Naive B cell (primary cell): ENCODE measurements at places on chromosomes 2 and 18. TPM values are rescaled to one million over a fixed set of nuclear protein-coding genes. Genes with fewer than 3 reads are reported as not detected.

GRCh38 chr18:7452331-7452730 is 114.8 kb upstream of the PTPRM start:
- DNase-seq = no peak
- H3K27me3 ChIP-seq = no peaks in the 10 kb centered on the region
- H3K36me3 ChIP-seq = no peaks in the 10 kb centered on the region
- no peak overlapping the region for H3K4me3 ChIP-seq
- no peaks in the 10 kb centered on the region for H3K4me1 ChIP-seq
- H3K27ac ChIP-seq = no peak overlapping the region

DNA sequence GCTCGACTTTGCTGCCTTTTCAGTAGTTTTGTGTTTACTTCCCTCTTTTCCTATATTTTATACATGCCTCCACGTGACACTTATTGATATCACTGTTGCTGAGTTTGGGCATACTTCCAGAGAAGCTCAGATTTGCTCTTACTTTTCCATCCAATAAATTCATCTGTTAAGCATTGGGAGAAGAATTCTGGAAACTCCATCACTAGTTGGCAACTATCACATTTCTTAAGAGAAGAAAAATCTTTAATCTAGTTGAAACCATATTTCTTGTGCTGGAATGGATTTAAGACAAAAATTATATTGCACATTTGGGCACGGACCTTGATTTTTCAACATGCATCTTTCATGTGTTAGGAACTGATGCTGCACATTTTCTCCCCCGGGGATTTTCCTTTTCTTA is 52.6 kb upstream of the CPO start:
- H3K4me3 ChIP-seq = no peak overlapping the region
- no peaks in the 10 kb centered on the region for H3K4me1 ChIP-seq
- no peaks in the 10 kb centered on the region for H3K36me3 ChIP-seq
- no peak for DNase-seq
- no peaks in the 10 kb centered on the region for H3K27me3 ChIP-seq

GRCh38 chr2:80591233-80591632 is 286.7 kb upstream of the LRRTM1 start:
- H3K27ac ChIP-seq = no peak overlapping the region
- H3K4me3 ChIP-seq = no peak overlapping the region
- DNase-seq = no peak
- H3K27me3 ChIP-seq = no peaks in the 10 kb centered on the region
- no peaks in the 10 kb centered on the region for H3K36me3 ChIP-seq

- peaks cover 6% of the 10 kb centered on the region for H3K4me1 ChIP-seq
- no peak overlapping the region for H3K27ac ChIP-seq
- H3K27me3 ChIP-seq = no peaks in the 10 kb centered on the region
- H3K36me3 ChIP-seq = peaks cover 29% of the 10 kb centered on the region
Measured at GRCh38 chr2:10591207-10591606, 98.6 kb downstream of the NOL10 start.

DNA sequence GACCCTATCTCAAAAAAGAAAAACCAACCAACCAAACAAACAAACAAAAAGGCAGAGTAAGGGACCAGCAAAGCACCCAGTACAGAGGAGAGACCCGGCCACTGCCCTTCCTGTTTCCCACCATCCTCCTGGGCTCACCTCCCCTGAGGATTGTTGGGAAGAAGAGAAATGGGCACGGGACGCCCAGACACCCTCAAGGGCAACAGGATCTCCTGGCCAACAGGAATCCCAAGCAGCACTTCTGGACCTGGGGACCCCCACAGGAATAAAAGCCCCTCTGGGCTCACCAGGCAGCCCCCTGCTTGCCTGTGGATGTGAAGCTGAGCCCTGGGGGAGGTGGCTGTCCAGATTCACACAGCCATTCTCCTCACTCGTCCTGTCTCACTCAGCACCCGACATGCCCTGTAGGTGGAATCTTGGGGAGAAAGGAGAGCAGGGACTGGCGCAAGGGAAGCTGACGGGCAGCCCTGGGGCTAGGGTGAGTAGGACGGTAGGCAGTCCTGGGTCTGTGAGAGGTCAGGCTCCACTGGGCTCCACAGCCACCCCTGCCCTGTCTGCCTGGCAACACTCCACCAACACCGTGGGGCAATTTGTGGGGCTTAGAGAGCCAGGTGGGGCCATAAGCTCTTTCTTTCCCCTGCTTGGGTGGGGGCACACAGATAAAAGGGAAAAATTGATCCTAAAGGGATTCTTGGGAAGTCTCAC is 18.0 kb downstream of the KLF11 start:
- peaks cover 5% of the 10 kb centered on the region for H3K27me3 ChIP-seq
- no peak overlapping the region for H3K27ac ChIP-seq
- no peaks in the 10 kb centered on the region for H3K36me3 ChIP-seq

DNA sequence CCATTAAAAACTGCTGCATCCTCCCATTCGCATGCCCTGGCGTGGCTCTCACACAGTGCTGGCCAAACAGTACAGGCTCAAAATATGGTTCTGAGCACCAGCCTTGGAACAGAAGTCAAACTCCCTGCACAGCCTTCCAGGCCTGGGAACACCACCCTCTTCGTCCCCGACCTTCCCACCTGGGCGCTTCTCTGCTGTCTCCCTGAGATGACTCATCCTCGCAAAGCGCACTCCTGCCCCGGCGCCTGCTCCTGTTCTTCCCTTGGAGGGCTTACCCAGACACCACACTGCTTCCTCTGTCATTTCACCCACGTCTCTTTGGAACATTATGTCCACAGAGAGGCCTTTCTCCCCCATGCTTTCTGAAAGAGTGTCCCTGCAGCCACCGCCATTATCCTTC is 172.7 kb downstream of the L3MBTL4 start:
- no peaks in the 10 kb centered on the region for H3K27me3 ChIP-seq
- DNase-seq = no peak
- no peak overlapping the region for H3K4me3 ChIP-seq
- H3K4me1 ChIP-seq = no peaks in the 10 kb centered on the region

Gene CFAP210
- not detected for polyA plus RNA-seq

GRCh38 chr18:49527631-49528327 is 34.1 kb upstream of the LIPG start:
- H3K36me3 ChIP-seq = no peaks in the 10 kb centered on the region
- DNase-seq = no peak
- peaks cover 40% of the 10 kb centered on the region for H3K27me3 ChIP-seq
- no peak overlapping the region for H3K27ac ChIP-seq
- no peak overlapping the region for H3K4me3 ChIP-seq

Gene GPR45
- not detected for polyA plus RNA-seq
